Mammary epithelial cell (primary cell): ENCODE measurements at places on chromosomes 4 and X. TPM values are rescaled to one million over a fixed set of nuclear protein-coding genes. Genes with fewer than 3 reads are reported as not detected.

GRCh38 chr4:111268769-111269414 lies 646.0 kb upstream of the PITX2 start:
- no peak for DNase-seq

DNA sequence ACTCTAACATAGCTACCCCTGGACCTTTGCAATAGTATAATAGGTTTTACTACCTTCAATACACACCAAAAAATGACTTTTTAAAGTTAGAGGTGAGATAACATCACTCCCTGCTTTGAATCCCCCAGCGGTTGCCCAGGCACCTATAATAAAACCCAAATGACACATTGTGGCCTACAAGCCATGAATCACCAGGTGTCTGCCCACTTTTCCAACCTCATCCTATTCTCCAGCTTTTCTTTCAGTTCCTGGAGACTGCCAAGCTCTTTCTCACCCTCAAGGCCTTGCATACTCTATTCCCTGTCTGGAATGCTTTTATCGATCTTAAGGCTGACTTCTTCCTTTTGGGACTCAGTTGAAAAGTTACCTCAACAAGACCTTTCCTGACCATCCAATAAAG lies 16.4 kb upstream of the PRSS48 start:
- DNase-seq: peak; percentile 73

The FGB gene
- not detected for total RNA-seq

The RAB33A gene
- total RNA-seq: not detected in 2 replicates

The PDE5A gene
- total RNA-seq: 4.3 and 5.3 TPM in 2 replicates

DNA sequence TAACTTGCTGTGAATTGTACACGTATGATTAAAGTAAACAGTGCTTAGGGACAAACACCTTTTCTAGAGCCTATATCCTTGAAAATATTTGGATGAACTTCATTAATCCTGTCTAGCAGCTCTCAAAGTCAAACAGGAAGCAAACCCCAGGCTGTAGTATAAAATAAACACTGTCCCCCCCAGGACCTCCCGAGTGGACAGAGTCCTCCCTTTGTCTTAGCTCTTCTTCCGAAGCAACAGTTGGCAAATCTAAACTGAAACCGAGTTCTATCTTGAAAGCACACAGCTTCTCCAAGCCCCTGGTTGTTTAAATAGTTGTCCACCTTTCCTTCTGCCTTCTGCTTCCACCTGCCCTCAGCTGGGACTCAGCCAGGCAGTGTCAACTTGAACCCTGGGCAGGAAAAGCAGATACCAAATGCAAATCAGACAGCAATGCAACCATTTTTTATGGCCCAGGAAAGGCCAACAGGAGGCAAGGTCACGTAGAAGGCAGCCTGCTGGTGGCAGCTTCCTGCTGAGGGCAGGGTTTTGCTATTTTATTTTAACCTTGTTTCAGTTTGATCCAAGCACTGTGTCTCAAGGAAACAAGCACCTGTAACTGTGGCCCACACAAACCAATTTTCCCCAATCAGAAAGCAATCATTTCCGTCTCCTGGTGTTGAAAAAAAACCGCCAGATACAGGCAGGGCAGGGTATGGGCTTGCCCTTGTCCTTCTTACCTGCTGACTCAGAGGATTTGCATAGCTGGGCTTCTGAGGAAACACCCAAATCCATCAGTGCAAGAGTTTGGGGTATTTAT lies 110.3 kb upstream of the KIT start:
- no peak for DNase-seq

The TEX13B gene
- total RNA-seq: not detected

The MAGEB16 gene
- not detected for total RNA-seq

- DNase-seq: no peak
Observed at GRCh38 chr4:110055158-110055768, 142.6 kb downstream of the EGF start.

The FRAS1 gene
- 55.8 TPM for total RNA-seq

The TLR1 gene
- total RNA-seq: 3.7 TPM

The GBA3 gene
- 0.14 and 0.27 TPM in 2 replicates for total RNA-seq

GRCh38 chr4:36206012-36206411 lies 38.3 kb downstream of the ARAP2 start:
- DNase-seq: no peak

DNA sequence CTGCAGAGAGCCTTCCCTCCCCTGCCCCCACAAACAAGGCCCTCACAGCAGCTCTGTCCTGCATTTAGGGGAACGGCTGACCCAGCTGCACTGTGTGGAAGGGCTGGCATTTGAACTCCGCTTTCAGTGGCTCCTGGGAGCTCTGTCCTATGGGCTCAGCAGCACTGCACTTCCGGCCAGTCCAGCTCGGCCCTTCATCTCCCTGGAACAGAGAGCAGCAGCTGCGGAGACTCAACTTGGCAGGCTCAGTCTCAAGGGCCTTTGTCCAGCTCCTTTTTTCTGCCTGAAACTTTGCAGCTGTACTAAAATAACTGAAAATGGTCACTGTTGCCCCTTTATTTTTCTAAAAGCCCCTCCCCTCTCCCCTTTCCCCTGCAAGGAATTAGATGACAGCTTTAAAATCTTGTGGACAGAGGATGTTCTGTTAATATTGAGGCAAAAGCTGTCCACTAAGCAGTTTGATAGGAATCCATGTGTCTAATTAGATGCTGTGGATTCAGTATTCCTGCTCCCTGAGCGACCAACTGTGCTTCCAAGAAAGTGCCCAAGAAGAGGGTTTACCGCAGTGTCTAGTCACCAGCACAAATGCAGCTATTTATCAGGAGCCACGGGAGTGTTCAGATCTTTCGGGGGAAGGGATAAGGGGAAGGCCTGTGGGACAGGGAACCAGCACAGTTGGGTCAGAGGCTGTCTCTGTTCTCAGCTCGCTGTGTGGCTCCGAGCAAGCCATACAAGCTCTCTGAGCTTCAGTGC lies 133.1 kb downstream of the AFAP1 start:
- DNase-seq: no peak

DNA sequence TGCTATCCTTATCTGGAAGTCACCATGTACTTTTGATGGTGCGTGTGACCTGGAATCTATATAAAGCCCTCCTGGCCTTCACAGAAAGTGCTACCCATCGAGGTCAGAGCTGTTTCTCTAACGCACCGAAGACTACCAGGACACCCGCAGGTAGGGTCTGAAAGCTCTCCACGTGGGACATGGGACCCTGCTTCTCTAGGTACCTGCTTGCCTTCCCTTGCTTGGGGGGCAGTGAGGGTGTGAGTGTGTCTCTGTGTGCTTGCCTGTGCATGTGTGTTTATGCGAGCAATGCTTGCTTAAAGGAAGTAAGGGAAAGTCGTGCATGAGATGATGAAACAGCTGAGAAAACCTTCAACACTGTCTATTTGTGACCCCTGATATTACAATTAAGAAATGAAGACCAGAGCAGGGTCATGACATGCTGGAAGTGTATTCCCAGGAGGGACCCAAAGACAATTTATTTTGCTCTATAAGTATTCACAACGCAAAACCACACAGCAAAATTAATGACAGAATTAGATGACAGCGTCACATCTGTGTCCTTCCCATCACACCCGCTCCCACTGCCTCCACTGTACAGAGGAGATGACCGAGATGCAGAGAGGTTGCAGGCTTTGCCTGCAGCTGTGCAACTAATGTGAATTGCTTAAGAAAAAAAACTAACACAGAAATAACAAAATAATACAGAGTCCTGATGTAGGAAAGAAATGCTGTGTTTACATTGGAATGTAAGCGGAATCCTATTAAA lies 76.4 kb upstream of the HELT start:
- DNase-seq: no peak

The LRIT3 gene
- not detected in 2 replicates for total RNA-seq

GRCh38 chr4:42066402-42066801 lies 76.1 kb downstream of the SLC30A9 start:
- DNase-seq: no peak

GRCh38 chr4:2060611-2061185 lies 1.6 kb downstream of the NAT8L start:
- no peak for DNase-seq

The ADH1B gene
- not detected in 2 replicates for total RNA-seq

The CHM gene
- 24.7 and 29.6 TPM in 2 replicates for total RNA-seq

- DNase-seq: peak; percentile 32
Observed at GRCh38 chrX:31213941-31214340, 142.1 kb upstream of the FTHL17 start.

- DNase-seq: no peak
Observed at GRCh38 chrX:109848461-109849050, 115.5 kb upstream of the ACSL4 start.

DNA sequence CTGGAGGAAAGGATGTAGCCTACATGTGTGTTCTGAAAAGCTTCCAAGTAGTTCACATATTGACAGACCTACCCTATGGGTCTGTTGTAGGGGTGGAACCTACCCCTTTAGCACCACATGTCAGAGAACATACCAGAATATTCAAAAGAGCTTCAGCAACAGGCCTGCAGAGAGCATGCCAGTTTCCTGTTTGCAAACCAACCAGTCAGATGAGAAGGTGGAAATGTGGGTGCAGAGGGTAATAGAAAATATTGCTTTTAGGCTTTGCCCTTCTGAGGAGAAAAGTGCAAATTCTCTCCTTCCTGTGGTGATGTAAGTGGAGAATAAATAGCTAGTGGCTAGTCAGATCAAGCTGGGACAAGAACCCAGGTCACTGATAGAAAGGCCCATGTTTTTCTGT lies 16.4 kb downstream of the INTS6L start:
- DNase-seq: no peak

GRCh38 chrX:119130911-119131310 lies 3.3 kb upstream of the KIAA1210 start:
- DNase-seq: no peak

DNA sequence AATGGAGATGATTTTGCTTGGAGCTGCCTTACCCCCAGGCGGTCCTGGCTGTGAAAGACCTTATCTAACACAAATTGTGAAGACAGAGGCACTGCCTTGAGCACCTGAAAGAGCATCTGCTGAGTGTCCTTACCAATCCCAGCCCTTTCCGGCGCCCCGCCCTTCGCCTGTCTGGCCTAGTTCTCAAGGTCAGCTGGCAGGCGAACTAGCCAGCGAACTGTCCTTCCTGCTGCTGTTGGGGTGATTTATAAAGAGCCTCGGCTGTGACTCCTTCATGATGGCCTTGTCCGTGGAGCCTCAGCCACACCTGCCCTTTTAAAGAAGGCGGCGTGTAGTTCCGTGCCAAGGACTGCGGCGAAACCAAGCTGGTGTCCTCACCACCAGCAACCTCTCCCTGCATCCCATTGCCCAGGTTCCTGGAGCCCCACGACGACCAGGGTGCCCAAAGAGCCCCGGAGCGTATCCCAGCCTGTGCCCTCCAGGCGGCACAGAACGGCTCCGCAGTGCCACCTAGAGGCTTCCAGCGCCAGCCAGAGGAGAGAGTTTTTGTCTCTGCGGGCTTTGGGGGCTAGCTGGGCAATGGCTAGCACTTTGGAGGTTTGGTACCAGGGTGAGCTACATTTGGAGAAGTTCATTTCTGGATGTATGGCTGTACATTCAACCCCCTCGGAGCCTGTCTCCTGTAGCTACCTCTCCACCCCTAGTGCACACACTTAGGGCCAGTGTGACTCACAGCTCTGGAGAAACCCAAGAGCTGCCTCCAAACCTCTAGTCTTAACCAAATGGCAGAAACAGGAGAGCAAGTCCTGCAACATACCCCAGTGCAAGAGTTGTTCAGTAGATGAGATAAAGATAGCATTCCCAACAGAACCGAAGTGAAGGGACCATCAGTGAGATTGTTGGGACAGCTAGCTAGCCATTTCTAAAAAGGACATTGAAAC lies 36.8 kb upstream of the VMA21 start:
- DNase-seq: peak; percentile 2

DNA sequence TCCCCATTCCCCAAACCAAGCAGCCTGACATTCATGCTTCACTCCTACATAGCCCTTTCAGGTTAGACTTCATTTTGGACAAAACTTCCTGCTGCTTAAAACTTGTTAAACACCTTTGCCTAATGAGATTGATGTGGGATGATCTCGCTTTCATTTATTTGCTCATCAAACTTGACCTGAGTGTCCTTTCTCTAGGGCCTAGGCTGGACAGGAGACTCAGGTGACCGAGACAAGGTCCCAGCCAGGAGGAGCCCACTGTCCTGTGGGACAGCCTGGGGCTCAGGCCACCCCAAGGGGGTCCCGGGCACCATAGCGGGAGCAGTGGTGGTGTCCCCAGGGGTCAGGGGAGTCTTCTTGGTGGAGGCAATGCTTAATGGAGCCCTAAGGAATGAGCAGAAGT lies 23.7 kb upstream of the PSAPL1 start:
- DNase-seq: no peak

DNA sequence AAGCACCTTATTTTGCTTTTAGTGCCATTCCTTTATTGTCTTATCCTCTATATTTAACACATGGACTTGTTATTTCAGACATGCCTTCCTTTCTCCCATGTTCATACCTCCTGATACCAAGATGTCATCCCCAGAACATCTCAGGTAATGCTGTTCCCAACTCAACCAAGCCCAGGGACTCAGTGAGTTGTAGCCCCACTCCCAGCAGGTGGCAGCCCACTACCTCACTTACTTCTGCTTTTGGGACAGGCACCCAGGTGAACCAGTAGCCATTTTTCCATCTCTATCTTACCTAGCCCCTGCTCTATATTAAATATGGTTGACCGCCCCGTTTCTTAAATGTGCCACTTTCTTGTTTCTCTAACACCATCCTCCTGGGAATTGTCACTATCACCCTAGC lies 199.0 kb downstream of the DCHS2 start:
- DNase-seq: no peak

The ERAS gene
- total RNA-seq: not detected

- no peak for DNase-seq
Observed at GRCh38 chr4:15413010-15413622, 14.7 kb upstream of the C1QTNF7 start.

The COL4A5 gene
- 132 TPM for total RNA-seq

GRCh38 chr4:80307183-80307735 lies 28.3 kb upstream of the CFAP299 start:
- DNase-seq: peak; percentile 21

GRCh38 chr4:83151651-83152050 lies 37.1 kb upstream of the PLAC8 start:
- DNase-seq: no peak

- no peak for DNase-seq
Observed at GRCh38 chr4:20680736-20681135, 19.5 kb upstream of the PACRGL start.

DNA sequence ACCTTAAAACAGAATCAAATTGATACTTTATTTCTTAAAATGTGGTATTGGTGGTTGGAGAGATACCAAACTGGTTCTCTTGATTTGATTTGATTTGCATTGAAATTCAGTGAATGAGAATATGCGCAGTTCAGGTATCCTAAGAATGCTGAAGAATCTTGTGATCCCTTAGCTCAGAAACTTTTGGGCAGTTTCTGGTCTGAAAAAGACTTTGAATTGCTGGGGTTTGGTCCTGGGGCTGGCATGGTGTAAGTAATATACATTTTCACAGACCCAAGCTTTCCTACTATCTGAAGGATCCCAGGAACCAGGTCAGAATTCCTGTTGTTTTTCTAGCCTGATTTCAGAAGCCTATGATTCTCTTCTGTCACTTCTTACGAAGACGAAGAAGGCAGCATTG lies 6.6 kb downstream of the RAB33B start:
- no peak for DNase-seq

- DNase-seq: no peak
Observed at GRCh38 chr4:104625706-104626105, 131.0 kb upstream of the CXXC4 start.

- no peak for DNase-seq
Observed at GRCh38 chr4:152954741-152955140, 18.6 kb downstream of the FHDC1 start.

The MAGEB2 gene
- not detected for total RNA-seq
